ENCODE measurements at places on chromosomes 6 and 20.

- ATAC-seq: no peak
These were observed 50.5 kb downstream of the MCUR1 start for GRCh38 chr6:13763740-13764381.

GRCh38 chr6:46690911-46691451, 3.3 kb downstream of the TDRD6 start:
- ATAC-seq: no peak

DNA sequence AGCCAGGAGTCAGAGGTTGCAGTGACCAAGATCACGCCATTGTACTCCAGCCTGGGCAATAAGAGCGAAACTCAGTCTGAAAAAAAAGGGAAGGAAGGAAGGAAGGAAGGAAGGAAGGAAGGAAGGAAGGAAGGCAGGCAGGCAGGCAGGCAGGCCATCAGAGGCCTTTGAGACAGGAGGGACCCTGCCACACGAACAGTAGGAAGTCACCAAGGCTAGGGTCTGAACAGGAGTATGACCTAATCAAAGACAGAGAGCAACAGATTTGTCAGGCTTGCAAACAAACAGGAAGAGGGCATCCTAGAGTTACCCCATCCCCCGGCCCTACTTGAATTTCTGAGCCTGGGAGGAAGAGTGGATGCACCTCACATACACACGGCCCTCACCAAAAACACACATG, 67.1 kb downstream of the FGD2 start:
- no peak for ATAC-seq

GRCh38 chr6:109772883-109773431, 81.9 kb downstream of the FIG4 start:
- ATAC-seq: no peak

DNA sequence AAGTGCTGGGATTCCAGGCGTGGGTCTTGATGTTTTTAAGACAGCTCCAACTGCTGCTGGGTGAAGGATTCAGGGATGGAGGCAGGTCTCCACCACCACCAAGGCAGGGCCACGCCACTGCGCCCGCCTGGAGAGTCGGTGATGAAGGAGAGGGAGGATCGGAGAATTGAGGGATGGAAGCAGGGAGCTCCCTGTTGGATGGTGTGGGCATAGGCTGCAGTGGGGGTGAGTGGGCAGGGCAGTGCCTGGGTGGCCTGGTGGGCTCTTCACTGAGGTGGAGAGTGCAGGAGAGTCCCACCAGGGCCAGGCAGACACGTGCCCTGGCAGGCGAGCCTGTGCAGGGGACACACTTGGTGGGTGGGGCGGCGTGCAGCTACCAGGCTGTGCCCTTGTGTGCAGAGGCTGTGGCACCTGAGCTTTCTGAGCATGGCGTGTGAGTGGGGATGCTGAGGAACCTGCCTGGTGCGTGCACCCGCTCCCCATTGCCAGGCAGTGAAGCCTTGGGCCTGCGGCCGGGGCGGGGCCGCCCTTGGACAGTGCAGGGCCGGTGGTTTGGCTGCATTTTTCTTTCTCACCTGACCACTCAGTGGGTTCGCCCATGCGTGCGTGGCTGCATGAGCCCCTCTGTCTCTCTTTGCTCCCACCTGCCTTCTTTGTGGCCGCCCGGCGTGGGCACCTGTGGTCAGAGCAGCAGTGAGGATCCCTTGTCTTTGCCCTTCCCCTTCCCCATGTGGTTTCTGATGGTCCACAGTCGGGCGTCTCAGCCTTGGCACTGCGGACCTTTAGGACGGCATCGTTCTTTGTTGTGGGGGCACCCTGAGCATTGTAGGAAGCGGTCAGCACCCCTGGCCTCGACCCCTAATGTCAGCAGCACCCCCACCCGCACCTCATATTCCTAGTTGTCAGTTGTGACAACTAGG, 11.3 kb downstream of the RBM38 start:
- no peak for ATAC-seq

DNA sequence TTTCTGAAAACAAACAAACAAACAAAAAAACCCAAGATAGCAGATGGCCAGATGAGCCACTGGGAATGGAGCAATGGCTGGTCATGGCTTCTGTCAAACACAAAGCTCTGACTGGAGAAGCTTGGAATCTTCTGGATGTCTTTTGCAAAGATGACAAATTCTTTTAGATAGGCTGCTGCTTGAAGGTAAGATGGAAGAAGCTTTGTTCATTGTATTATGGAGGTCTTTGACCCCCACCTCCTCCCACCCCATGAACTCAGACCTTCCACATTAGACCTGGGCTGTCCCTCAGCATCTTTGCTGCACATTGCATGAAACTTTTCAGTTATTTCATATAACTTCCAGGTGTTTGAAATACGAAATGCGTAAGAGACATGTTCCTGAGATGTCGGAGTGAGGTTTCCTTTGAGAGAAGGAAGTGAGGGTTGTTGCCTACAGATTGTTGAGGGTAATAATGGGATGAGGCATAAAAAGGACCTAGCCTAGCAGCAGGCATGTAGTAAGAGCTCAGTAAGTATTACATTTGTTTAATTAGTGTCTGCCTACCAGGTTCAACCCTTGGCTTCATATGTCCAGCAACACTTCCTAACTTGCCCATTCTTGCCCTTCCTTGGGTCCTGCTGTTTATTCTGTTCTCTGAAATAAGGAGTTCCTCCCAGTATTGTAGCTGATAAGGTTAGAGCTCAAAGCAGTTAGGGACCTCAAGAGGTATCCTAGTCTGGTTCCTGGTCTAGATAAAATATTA, 51.4 kb upstream of the IER3 start:
- ATAC-seq: no peak

- ATAC-seq: no peak
These were observed 10.6 kb upstream of the WFDC8 start for GRCh38 chr20:45589725-45590124.

GRCh38 chr20:52972965-52973819, 1.0 kb downstream of the TSHZ2 start:
- peak; percentile 37 for ATAC-seq

All from gastroesophageal sphincter (tissue), 4 donors.